Fibroblast of upper back skin (primary cell): ENCODE measurements at places on chromosomes 5 and 9.

DNA sequence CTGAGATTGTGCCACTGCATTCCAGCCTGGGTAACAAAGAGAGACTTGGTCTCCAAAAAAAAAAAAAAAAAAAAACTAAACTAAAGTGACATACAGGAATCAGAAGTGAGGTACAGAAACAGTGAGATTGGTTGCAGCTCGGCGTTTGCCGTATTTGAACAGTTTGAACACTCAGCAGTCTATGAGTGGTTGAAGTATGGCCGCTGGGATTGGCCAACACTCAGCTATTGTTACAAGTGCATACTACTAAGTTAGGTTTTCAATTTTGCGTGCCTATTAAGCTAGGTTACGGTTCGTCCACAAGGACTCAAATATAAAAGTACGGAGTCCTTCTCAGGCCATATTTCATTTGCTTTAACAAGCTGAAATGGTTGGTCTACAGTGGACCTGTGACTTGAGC, 3.3 kb upstream of the TSC1 start:
- DNase-seq, result no peak

GRCh38 chr5:109704282-109704952, 14.7 kb downstream of the MAN2A1 start:
- DNase-seq, result peak; percentile 50

GRCh38 chr9:4955836-4956235, 29.2 kb upstream of the JAK2 start:
- peak; percentile 61 for DNase-seq

- DNase-seq, result no peak
These were observed 37.1 kb upstream of the NR3C1 start for GRCh38 chr5:143440448-143441115.

GRCh38 chr9:77719321-77719720, 71.2 kb upstream of the GNA14 start:
- no peak for DNase-seq

- DNase-seq, result no peak
These were observed 246.0 kb downstream of the PDZD2 start for GRCh38 chr5:31884896-31885295.

DNA sequence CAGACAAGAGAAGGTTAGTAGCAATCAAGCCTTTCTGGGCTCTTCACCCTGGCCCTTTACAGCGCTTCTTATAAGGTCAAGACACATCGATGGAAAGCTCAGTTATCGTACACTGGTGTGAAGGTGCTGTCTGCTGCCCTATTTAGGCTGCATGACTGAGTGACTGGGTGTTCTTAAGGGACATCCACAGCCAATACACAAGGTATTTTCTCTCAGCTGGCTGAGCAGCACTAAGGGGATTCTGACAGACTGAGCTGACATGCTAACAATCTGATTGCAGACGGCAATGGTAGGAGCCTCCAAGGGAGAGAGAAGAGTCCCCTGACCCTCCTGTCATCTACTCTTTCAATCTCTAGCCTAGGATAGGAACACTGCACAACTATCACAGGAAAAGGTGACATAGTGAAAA, 577.9 kb downstream of the ISL1 start:
- DNase-seq, result no peak

DNA sequence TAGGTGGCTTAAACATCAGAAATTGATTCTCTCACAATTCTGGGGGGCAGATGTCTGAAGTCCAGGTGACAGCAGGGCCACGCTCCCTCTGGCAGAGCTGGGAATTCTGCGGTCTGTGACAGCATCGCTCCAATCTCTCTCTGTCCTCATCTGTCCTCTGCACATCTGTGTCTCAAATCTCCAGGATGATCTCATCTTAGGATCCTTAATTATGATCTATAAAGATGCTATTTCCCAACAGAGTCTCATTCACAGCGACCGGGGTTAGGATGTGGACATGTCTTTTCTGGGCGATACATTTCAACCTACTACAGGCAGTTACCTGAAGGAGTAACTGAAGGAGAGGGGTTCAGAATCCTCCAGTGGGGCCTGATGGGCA, 31.4 kb downstream of the ANKRD33B start:
- no peak for DNase-seq

GRCh38 chr9:93955111-93955980, at the start of gene BARX1:
TSS of gene BARX1 (minus strand) at chr9:93955355. CDS start at chr9:93955146, 209 bp downstream.
- DNase-seq, result no peak
